MM.1S (cell line): ENCODE measurements at places on chromosomes 4 and X.

DNA sequence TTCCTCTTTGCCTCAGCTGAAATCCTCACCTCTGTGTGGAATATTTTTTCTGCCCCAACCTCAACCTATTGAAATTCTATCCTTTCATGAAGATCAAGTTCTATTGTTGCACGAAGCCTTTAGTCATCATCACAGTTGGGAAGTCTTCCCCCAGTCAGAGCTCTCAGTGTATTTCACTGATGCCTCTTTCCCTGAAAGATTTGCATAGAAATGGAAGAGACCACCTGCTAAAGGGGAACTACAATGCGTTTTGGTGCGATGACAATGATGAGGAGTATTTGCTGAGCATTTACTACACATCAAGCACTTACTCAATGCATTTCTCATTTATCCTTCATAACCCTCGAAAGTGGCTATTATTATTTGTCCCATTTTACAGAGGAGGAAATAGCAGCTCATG, 151.2 kb upstream of the KLF3 start:
- H3K27ac ChIP-seq: no peak overlapping the region
- no peaks in the 10 kb centered on the region for H3K4me1 ChIP-seq

- H3K27ac ChIP-seq: no peak overlapping the region
- no peaks in the 10 kb centered on the region for H3K27me3 ChIP-seq
- no peak overlapping the region for H3K4me3 ChIP-seq
Measured at GRCh38 chrX:70175338-70175737, 1.9 kb upstream of the DGAT2L6 start.

DNA sequence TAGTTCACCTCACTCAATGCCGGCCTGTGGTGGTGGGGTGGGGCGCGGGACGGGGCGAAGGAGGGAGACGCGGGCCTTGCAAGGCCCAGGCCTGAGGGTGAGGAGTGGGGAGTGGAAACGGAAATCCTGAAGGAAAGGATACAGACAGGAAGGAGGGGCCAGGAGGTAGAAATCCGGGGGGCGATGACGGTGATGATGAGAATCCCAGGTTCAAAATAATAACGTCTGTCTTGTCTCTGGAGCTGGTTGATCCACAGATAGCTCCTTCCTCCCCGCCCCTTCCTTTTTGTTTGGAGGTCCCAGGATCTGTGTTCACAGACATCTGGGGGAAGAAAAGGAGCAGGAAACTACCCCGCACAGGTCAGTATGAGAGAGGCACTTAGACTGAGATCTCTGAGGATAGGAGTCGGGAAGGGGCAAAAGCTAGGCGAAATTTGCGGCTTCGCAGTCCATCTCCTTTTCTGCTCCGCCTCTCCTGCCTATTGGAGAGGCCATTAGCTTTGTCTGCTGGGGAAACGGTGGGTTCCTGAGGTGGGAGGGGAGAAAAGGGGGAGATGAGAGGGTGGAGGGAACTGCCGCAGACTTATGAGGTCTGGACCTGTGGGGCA, 746 bp downstream of the TCEAL7 start:
- DNase-seq: no peak
- H3K4me3 ChIP-seq: no peak overlapping the region
- H3K36me3 ChIP-seq: no peaks in the 10 kb centered on the region
- H3K27me3 ChIP-seq: no peaks in the 10 kb centered on the region
- H3K4me1 ChIP-seq: no peaks in the 10 kb centered on the region

GRCh38 chrX:19705196-19705769, 182.1 kb downstream of the SH3KBP1 start:
- H3K27me3 ChIP-seq: no peaks in the 10 kb centered on the region
- H3K4me1 ChIP-seq: no peaks in the 10 kb centered on the region
- no peak overlapping the region for H3K27ac ChIP-seq
- DNase-seq: no peak
- no peaks in the 10 kb centered on the region for H3K36me3 ChIP-seq

DNA sequence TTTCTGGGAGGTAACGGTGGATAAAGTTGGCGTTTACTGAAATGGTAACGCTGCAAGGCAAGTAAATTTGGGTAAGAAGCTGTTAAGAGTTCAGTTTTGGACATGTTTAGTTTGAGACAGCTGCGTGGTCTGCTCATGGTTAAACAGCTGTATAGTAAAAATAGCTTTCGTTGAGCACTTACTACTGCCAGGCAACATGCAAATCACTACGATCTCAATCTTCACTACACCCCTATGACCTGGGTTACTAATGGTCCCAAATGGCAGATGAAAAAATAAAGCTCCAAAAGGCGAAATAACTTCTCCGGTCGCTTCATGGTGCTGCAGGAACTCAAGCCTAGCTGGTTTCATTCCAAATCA, 22.2 kb downstream of the FABP2 start:
- no peaks in the 10 kb centered on the region for H3K36me3 ChIP-seq
- peaks cover 8% of the 10 kb centered on the region for H3K4me1 ChIP-seq
- peak; percentile 68 for DNase-seq
- peak overlapping the region; percentile 89 for H3K27ac ChIP-seq
- peak overlapping the region; percentile 78 for H3K4me3 ChIP-seq

DNA sequence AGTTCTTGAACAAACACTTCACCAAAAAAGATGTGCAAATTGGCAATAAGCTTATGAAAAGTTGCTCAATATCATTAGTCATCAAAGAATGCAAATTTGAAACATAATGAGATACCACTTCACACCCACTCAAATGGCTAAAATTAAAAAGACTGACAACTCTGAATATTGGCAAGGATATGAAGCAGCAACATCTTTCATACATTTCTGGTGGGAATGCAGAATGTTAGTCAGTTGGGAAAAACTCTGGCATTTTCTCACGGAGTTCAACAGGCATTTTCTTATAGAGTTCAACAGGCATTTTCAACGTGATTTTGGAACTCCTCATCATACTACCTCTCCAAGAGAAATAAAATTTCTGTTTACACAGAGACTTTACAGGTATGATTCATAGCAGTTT, 297.4 kb upstream of the MAGEC2 start:
- H3K4me1 ChIP-seq: no peaks in the 10 kb centered on the region
- H3K36me3 ChIP-seq: no peaks in the 10 kb centered on the region
- no peak overlapping the region for H3K27ac ChIP-seq
- no peaks in the 10 kb centered on the region for H3K27me3 ChIP-seq
- H3K4me3 ChIP-seq: no peak overlapping the region

DNA sequence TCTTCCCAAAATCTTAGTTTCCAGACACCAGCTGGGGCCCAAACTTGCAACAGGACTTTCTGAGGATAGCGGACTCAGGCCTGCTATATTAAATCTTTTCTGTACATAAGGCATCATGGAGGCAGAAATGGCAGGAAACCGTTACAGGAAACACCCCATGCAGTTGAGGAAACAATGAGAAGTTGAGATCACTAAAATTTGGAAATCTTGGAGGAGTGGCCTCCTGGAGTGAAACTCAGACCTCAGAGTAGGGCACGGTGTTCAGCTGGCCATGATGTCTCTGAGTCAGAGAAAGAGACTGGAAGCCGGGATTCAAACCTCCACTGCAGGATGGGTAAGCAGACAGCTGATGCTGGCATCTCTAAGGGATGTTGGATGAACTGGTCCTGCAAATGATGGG, 372.6 kb upstream of the CTSO start:
- no peak overlapping the region for H3K4me3 ChIP-seq
- H3K4me1 ChIP-seq: peaks cover 10% of the 10 kb centered on the region; the same call in 1 of the 2 replicates
- no peak for DNase-seq
- H3K36me3 ChIP-seq: no peaks in the 10 kb centered on the region

DNA sequence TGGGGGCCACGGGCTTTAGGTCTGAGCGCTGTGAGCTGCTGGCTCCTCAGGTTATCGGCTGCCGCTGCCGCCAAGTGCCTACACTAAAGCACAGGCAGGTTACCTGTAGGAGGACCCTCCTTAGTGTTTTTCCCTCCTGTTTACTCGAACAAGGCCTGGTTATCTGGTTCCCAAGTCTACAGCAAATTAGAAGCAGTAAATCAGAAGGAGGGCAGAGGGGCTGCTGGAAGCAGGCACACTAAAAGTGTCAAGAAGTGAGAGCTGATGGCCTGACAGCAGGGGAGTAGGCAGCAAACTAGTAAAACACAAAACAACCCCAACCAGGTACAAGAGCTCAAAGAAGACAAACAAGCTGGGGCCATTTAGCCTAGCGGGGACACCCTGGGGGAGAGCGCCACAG, 125.0 kb upstream of the PJA1 start:
- no peak overlapping the region for H3K4me3 ChIP-seq
- no peak overlapping the region for H3K27ac ChIP-seq
- H3K4me1 ChIP-seq: no peaks in the 10 kb centered on the region
- H3K27me3 ChIP-seq: no peaks in the 10 kb centered on the region

GRCh38 chr4:101126059-101126458, 221.3 kb downstream of the PPP3CA start:
- H3K27ac ChIP-seq: no peak overlapping the region
- H3K4me1 ChIP-seq: no peaks in the 10 kb centered on the region
- no peak for DNase-seq
- no peaks in the 10 kb centered on the region for H3K36me3 ChIP-seq

DNA sequence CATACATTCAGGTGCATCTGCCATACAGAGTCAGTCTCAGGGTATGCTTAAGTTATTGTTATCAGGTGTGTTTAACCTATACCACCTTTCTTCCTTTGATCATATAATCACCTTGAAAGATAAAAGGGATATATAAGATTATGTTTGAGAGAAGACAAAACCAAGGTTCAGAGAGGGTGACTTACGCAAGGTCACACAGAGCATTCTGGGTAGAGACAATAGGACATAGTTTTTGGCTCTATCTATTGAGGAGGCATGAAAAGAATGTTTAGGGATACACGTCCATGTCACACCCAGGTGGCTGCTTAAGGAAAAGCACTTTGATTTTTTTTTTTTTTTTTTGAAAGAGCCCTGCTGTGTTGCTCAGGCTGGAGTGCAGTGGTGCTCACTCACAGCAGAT, 327.1 kb upstream of the RPS6KA3 start:
- H3K4me3 ChIP-seq: no peak overlapping the region
- DNase-seq: no peak
- H3K36me3 ChIP-seq: no peaks in the 10 kb centered on the region
- H3K4me1 ChIP-seq: no peaks in the 10 kb centered on the region

- no peaks in the 10 kb centered on the region for H3K27me3 ChIP-seq
- no peak for DNase-seq
- no peaks in the 10 kb centered on the region for H3K36me3 ChIP-seq
- no peaks in the 10 kb centered on the region for H3K4me1 ChIP-seq
- no peak overlapping the region for H3K4me3 ChIP-seq
- no peak overlapping the region for H3K27ac ChIP-seq
Measured at GRCh38 chr4:78863254-78863869, 75.9 kb downstream of the PAQR3 start.

GRCh38 chr4:182978152-182978827, 61.1 kb upstream of the DCTD start:
- H3K27ac ChIP-seq: no peak overlapping the region
- DNase-seq: peak; percentile 56
- H3K27me3 ChIP-seq: no peaks in the 10 kb centered on the region
- H3K4me1 ChIP-seq: no peaks in the 10 kb centered on the region

GRCh38 chr4:114673306-114673705, 74.7 kb downstream of the UGT8 start:
- no peak overlapping the region for H3K27ac ChIP-seq
- H3K27me3 ChIP-seq: no peaks in the 10 kb centered on the region
- H3K4me3 ChIP-seq: no peak overlapping the region
- H3K36me3 ChIP-seq: no peaks in the 10 kb centered on the region

GRCh38 chr4:27132497-27132896, 271.9 kb downstream of the STIM2 start:
- no peak overlapping the region for H3K27ac ChIP-seq
- no peaks in the 10 kb centered on the region for H3K36me3 ChIP-seq
- no peak for DNase-seq
- no peak overlapping the region for H3K4me3 ChIP-seq

GRCh38 chr4:126404549-126404948, 1089.8 kb downstream of the FAT4 start:
- no peaks in the 10 kb centered on the region for H3K27me3 ChIP-seq
- H3K27ac ChIP-seq: no peak overlapping the region
- no peak overlapping the region for H3K4me3 ChIP-seq

DNA sequence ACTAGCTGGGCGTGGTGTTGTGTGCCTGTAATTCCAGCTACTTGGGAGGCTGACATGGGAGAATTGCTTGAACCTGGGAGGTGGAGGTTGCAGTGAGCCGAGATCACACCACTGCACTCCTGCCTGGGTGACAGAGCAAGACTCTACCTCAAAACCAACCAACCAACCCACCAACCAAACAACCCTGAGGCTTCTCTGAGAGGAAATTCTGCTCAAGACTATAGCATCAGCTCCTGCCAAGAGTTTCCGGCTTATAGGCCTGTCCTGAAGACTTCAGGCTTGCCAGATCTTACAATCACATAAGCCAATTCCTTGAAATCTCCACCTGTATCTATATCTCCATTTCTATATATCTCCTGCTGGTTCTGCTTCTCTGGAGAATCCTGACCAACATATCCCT, 173.8 kb upstream of the TBC1D9 start:
- H3K27me3 ChIP-seq: no peaks in the 10 kb centered on the region
- no peak overlapping the region for H3K27ac ChIP-seq
- no peaks in the 10 kb centered on the region for H3K36me3 ChIP-seq
- no peaks in the 10 kb centered on the region for H3K4me1 ChIP-seq
- DNase-seq: no peak

DNA sequence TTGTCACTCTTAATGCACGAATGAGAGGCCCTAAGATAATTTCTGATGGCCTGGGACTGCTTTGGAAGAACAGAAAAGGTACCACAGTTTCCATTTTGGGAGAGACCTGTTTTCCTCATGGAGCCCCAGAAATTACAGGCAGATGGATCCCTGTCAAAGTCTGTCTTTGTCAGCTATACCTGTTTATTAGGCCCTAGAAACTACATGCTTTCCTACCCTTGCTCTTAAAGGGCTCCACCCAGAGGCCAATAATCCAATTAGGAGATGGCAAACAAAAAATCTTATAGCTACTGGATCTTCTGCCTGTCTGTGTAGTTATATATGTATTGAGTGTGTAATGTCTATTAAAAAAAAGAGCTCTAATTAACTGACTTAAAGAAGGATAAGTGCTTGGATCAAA, 141.3 kb downstream of the NR3C2 start:
- no peaks in the 10 kb centered on the region for H3K36me3 ChIP-seq
- no peak for DNase-seq
- no peak overlapping the region for H3K4me3 ChIP-seq
- H3K27me3 ChIP-seq: no peaks in the 10 kb centered on the region
- no peak overlapping the region for H3K27ac ChIP-seq

- no peak overlapping the region for H3K27ac ChIP-seq
- no peak overlapping the region for H3K4me3 ChIP-seq
- DNase-seq: no peak
- H3K4me1 ChIP-seq: no peaks in the 10 kb centered on the region
- no peaks in the 10 kb centered on the region for H3K36me3 ChIP-seq
- H3K27me3 ChIP-seq: no peaks in the 10 kb centered on the region
Measured at GRCh38 chr4:119016636-119017035, 119.0 kb upstream of the MYOZ2 start.

- no peaks in the 10 kb centered on the region for H3K4me1 ChIP-seq
- DNase-seq: no peak
- no peaks in the 10 kb centered on the region for H3K27me3 ChIP-seq
Measured at GRCh38 chr4:136277741-136278140, 1254.6 kb downstream of the PCDH18 start.

GRCh38 chr4:153593161-153593560, 90.9 kb upstream of the TLR2 start:
- no peak for DNase-seq
- no peaks in the 10 kb centered on the region for H3K27me3 ChIP-seq
- no peak overlapping the region for H3K27ac ChIP-seq
- no peaks in the 10 kb centered on the region for H3K4me1 ChIP-seq
- H3K4me3 ChIP-seq: no peak overlapping the region

GRCh38 chr4:169885893-169886292, 128.1 kb upstream of the HPF1 start:
- DNase-seq: no peak
- H3K27me3 ChIP-seq: no peaks in the 10 kb centered on the region
- no peak overlapping the region for H3K27ac ChIP-seq
- no peak overlapping the region for H3K4me3 ChIP-seq
- H3K4me1 ChIP-seq: no peaks in the 10 kb centered on the region
- H3K36me3 ChIP-seq: no peaks in the 10 kb centered on the region
